AG20443 (cell line): ENCODE measurements at places on chromosomes 16 and 17.

DNA sequence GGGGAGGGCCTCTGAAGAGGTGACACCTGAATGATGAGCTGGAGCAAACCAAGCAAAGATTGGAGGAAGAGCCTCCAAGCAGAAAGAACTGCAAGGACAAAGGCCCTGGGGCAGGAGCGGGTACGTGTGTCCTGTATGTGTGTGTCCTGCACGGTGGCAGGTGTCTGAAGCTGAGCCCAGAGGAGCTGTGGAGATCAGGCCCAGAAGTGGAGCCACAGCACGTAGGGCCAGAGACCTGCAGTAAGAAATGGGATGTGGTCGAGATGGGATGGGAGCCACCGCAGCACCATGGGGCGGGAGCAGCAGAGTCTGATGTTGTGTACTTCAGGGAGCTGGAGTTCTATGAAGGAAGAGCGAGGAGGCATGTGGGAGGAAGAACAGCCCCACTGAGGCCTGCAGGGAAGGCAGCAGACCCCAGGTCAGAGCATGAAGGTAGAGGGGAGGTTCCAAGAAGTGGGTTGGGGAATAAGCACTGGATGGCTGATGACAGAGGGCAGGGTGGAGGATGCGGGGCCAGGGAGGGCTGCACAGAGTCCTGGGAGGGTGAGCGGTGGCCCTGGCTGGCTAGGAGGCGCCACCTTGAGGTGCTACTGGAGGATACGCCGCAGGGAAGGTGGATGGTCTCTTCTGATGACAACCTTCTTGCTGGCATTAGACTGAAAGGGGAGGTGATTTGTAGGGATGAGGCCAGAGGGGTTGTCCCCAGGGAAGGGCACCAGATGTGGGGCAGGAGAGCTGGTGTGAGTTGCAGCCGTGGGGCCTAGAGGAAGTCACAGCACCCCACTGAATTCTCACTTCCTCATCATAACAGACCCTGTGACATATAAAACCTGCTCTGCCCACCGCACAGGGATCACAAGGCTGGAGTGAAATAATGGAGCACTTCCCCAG, 10.6 kb upstream of the CETP start:
- peak; percentile 88 for DNase-seq

DNA sequence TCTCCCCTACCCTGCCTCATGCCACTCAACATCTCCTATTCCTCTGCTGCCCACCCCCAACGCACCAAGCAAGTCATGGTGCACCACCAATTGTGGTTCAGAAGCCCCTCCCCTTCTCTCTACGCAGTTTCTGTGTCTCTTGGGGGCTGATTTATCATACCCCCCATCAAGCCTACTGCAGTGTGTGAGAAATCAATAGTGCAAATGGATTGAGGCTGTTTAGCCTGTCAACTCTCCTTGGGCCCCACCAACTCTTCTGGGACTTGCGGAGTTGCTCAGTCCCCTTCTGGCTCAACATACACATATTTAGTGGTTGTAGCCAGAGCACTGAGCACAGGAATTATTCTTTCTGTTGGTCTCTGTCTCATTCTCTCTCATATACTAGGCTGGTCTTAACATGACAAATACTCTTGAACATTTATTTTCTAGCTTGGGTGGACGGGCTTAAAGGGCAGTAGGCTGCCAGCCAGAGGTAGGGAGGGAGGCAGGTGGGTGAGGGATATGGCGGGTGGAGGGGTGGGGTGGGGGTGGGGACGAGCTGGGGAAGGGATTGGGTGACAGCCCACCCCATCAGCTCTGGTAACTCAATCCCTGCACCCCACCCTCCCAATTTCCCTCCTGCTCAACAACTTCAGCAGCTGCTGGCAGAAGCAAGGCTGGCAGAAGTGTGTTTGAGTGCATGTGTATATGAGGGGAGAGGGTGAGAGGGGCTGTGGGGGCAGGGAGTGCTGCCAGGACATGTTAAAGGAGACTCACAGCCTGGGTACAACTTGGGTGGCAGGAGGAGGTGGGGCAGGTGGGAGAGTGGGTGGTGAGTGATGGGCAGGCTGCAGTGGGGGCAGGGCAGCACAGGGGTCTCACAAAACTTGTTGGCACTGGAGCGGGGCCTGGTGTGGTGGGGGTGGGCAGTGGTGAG, 4.9 kb downstream of the RARA start:
- DNase-seq = no peak

DNA sequence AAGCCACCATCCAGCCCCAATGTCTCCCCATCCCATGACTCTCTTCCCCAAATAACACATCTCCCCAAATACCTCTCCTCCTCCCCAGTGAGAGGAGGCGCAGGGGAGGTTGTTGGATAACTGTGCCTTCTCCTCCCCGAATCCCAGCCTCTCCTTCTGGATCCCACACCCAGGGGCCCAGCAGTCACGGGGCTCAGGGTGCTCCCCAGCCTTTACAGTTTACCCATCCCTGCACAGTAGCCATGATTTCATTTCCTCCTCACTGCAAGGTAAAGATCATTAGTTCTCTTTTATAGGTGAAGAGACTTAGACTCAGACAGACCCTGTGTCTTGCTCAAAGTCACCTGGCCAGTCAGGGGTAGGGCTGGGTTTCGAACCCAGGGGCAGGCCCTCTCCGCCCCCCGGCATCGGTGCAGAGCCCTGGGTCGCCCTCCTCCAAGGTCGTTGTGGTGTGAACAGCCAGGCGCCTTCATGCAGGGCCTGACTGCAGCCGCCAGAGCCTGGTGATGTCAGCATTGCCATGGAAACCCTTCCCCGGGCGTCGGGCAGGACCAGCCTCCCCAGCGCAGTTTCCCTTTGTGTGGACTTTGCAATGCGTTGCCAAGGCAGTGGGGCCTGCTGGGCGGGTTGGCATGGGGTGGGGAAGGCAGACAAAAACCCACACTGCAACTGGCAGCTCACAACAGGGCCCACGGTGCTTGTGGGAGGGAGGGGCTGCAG, 53.3 kb upstream of the TOB1 start:
- peak; percentile 99 for DNase-seq

- no peak for DNase-seq
Measured at GRCh38 chr17:31650756-31651520, 208.1 kb downstream of the COPRS start.

GRCh38 chr17:39938140-39938869, 10.8 kb downstream of the LRRC3C start:
- DNase-seq = no peak

- peak; percentile 71 for DNase-seq
Measured at GRCh38 chr17:67390646-67391361, 13.7 kb downstream of the PITPNC1 start.

DNA sequence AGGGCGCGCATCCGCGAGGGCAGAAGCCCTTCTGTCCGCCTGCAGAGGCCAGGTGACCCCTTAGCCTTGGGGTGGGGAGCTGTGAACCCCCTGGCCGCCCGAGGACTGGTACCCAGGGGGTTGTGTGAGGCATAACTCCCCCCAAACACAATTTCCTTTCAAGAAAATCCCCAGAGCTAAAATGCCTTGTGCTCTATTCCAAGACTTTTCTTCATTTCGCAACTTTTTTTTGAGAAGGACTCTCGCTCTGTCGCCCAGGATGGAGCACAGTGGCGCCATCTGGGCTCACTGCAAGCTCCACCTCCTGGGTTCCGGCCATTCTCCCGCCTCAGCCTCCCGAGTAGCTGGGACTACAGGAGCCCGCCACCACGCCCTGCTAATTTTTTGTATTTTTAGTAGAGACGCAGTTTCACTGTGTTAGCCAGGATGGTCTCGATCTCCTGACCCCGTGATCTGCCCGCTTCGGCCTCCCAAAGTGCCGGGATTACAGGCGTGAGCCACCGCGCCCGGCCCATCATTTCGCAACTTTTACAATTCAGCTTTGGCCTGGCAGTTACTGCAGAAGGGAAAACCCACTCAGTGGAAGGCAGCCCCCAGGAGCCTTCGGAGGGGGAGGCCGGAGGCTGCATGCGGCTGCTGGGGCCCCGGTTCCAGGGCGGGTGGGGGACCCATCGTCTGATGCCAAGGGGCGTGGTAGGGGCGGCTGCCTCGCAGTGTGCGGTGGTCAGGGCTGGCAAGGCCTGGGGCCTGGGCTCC, 963 bp upstream of the APRT start:
- DNase-seq = no peak

GRCh38 chr17:27319541-27320221, 25.8 kb downstream of the WSB1 start:
- peak; percentile 74 for DNase-seq

DNA sequence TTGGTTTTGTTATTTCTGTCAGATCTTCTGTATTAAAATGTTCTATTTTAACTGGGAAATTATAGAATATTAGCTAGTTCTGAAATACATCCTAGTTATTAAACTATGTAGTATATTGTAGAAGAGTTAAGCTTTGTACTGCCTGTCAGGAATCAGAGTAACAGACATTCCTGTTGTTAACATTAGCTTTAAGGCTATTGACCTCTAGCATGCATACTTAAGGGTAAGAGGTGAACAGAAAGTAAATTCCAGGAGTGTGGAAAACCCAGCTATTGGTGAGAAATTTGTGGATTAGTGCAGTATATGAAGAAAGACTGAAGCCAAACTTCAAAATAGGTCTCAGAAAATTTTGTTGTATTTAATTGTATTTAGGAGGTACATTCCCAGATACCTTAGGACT, 111.3 kb downstream of the CHD9 start:
- no peak for DNase-seq

GRCh38 chr16:87178977-87179376, 138.2 kb downstream of the C16orf95 start:
- DNase-seq = peak; percentile 35

DNA sequence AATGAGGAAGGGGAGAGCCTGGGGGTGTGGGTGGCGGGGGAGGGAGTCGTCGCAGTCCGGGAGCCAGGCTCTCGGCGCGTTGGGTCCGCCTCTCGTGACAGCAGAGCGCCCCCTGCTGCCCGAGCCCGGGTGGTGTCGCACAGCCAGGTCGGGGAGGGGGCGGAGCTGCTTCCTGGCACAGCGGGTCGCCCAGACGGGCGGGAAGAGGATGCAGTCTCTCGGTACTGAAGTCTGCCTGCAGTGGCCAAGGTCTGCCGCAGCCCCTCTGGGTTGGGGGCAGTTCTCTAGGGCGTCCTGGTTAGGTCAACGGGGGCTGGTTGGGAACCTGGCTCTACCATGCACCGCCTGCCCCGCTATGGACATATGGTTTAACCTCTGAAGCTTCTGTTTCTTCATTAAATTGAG, 38.2 kb upstream of the CCDC182 start:
- DNase-seq = peak; percentile 83

DNA sequence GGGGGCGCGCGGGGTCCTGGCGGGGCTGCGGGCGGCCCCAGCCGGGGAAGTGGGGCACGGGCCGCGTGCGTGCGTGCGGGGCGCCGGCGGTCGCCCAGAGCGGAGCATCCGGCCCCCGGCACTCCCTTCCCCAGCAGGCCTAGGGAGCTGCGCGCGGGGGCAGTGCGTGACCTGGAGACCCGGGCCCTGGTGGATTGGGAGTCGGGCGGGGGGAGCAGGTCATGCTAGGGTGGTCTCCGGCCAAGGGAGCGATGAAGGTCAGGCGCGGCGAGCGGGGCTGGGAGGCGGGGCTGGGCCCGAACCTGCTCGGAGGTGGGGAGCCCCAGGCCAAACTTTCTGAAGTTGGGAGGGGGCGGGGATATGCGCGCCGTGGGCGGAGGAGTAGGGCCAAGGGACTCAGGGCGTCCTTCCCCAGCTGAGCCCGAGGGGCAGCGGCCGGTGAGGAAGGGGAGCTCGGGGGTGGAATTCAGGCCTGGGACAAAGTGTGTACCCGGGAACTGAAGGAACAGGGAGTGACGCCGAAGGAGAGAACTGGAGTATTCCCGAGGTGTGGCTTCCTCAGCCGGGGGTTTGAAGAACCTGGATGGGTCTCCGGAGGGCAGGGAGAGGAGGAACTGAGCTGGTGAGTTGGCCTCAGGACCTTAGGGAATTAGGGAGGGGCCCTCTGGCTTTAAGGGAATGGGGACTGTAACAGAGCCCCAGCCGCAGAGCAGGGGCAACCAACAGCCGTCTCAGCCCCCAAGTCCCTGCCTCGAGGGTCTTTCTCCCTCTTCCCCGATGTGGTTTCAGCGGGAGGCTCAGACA, 589 bp downstream of the XYLT2 start:
- DNase-seq = peak; percentile 54

GRCh38 chr17:17587614-17588337, 3.7 kb downstream of the PEMT start:
- no peak for DNase-seq

DNA sequence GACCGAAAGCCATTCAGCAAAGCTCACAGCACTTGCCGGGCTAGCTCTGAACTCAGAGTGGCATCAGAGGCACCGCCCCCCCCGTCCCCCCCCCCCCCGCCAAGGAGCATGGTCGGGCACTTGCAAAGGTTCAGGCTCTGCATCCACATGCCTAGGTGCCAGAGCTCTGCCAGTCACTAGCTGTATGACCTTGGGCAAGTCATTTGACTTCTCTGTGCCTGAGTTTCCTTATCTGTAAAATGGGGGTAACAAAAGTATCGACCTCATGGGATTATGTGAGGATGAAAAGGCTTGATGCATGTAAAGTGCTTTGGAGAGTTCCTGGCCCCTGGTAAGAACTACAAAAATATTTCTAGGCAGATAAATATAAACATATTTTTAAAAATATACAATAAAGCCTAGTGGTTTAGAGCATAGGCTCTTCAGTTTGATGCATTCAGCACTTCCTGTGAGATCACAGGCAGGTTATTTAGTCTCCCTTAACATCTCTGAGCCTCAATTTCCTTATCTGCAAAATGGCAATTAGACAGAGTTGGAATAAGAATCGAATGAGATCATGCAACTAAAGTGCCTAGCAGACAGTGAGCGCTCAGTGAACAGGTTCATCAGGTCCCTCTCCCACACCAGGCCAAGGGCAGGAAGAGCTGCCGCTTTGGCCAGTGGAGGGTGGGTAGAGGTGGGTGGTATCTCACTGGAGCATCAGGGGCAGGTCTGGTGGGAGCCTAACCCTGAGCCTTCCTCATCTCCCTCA, 117.2 kb downstream of the CYLD start:
- DNase-seq = no peak

DNA sequence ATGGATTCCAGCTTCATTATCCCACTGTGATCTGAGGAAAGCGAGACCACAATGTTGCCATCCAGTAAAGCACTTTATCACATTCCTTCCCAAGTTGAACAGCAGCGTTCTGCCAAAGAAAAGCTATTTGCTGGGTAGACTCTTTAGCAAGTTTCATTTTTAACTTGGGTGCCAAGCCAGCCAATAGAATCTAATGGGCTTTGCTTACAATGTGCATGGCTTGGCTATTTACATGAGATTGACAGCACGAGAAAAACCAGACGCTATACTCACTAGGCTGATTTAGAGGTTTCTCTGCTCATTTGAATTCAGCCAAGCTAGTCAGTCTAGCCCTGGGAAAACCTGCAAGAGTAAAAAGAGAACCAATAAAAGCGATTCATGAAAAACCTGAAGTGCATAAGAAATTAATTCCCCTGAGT, 108.9 kb downstream of the CDH13 start:
- no peak for DNase-seq

DNA sequence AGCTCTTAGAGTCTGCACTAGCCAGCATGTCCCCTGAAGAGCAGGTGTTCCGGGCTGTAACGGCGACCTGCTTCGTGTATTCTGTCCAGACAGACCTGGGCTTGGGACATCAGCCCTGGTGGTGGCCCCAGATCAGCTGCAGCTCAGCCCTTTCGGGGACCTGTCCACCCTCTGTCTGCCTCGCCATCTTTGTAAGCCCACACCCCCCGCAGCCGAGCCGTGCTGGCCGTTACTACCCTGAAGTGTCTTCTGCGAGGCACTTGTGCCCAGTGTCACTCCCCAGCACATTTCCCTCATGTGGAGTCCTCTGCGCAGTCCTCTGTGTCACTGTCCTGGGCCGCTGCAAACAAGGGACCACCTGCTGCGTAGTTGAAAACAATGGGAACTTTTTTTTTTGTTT, 10.4 kb downstream of the CARD14 start:
- DNase-seq = no peak

- DNase-seq = no peak
Measured at GRCh38 chr16:47213761-47214440, 70.2 kb upstream of the NETO2 start.
